ENCODE measurements at places on chromosomes 12 and 14.

DNA sequence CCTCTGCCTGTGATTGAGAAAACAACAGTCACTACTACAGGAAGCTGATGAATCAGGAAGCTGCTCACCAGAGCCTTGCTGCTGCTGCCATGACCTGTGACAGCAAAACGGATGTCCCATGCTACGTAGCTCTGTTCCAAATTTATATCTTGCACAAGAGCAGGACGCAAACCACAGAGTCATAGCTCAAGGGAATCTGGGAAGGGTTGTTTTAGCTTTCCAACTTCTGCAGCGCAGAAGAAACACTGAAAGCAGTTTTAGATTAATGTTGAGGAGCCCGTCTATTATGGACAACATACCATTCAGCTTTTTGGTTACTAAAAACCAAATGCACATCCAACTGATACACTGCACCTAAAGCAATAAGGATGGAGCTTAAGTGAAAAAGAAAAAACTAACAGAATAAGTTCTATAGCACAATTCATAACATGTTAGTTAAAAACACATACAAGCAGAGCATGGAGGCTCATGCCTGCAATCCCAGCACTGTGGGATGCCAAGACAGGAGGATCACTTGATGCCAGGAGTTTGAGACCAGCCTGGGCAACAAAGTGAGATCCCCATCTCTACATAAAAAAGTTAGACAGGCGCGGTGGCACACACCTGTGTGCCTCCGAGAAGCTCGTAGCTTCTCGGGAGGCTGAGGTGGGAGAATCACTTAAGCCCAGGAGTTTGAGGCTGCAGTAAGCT is 1.7 kb upstream of the ANKRD33 start:
- DNase-seq = peak; percentile 97

DNA sequence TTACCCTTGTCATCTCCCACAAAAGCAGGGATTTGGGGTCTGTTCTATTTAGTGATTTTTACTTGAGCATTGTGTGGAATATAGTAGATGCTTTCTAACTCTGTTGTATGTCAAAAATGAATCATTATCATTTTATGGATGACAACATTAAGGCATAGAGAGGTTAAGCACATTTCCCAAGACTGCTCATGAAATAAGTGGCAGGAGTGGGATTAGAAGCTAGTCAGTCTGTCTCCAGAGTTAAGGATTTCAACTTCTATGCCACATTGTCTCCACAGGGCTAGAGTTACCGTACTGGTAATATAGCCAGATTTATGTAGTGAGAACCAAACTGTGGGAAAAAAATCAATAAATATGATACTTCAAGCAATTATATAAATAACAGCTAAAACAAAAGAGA is 170.6 kb upstream of the DCN start:
- no peak for DNase-seq

DNA sequence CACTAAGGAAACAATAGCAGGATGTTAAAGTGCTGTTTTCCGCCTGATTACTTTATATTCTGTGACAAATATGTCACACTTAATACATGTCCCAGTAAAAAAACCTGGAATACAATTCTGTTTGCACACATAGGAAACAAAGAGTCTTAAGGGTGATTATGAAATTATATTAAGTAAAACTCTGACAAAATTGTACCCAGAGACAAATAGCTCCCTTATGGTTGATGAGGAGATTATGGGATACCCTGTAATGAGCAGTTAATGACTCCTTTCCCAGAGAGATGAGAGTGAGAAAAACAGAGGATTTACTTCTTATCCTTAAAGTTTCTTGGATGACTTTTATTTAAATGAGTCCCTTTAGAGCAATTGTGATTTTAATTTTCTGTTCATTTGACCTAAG is 370.6 kb downstream of the PDZRN4 start:
- no peak for DNase-seq

- DNase-seq = no peak
Measured at GRCh38 chr14:60227291-60227690, 21.7 kb upstream of the PPM1A start.

DNA sequence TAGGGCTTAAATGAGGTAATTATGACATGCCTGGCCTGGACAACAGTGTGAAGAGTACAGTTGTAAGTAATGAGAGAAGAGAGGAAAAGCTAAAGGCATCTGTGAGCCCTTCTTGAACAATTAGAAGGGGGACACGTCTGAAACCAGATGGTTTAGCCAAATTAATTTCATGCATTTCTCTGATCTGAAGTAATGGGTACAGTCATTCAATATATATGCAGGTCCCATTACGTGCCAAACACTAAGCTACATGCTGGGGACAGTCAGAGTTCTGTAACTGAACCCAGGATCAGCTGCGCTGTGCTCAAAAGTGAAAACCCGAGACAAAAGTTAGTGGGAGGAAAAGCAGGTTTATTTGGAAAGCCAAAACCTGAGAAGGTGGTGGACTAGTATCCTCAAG is 207.2 kb upstream of the TMTC1 start:
- no peak for DNase-seq

- peak; percentile 44 for DNase-seq
Measured at GRCh38 chr12:107296681-107297089, 203.3 kb upstream of the CRY1 start.

DNA sequence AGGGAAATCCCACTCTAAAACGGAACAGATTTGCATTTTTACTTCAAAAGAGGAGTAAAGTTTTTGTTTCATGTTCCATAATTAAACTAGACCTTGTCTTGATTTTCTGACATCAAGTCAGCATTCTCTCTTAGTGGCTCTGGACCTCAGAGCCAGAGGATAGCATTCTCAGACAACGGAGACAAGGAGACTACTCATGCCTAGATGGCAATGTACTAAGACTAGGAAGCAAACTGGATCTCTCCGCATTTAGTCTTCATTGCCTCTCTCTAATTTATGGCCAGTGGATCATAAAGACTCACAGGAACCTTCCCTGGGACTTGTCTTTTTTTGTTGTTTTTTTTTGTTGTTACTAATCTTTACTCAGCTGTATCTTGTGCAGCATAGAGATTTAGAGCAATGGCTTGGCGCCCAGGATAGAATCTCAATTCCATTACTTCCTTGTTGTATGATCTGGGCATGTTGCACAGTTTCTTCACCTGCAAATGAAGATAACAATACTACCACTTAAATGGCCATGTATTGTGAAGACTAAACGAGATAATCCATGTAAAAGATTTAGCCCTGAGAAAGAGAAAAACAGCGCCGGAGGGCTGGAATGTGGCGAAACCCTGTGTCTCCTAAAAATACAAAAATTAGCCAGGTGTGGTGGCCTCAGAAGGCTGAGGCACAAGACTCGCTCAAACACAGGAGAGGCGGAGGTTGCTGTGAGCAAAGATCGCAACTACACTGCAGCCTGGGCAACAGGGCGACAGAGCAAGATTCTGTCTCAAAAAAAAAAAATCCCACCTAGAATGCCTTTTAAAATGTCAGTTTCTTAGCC is 4.0 kb upstream of the GEMIN2 start:
- no peak for DNase-seq

DNA sequence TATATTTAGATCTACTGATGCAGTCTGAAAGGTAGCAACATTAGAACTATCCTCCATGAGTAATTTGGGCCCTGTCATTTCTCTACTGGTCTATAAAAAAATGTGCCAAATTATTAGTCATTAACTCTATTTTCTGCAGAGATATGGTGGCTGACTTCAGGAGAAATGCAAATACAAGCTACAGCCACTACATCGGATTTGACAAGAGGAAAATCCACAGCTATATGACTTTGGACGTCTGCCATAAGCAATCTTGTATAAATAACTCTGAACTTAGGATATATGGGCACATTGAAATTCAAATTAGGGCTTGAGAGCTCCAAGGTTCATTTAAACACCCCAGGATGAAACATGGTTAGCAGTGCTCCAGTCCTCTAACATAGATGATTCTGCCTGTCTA is 983.0 kb upstream of the LRFN5 start:
- DNase-seq = no peak

GRCh38 chr14:79167957-79168356 is 997.8 kb downstream of the NRXN3 start:
- DNase-seq = peak; percentile 13
